ENCODE measurements at places on chromosomes 12 and 14.

GRCh38 chr14:37637341-37637740, 41.9 kb downstream of the TTC6 start:
- no peak for DNase-seq

DNA sequence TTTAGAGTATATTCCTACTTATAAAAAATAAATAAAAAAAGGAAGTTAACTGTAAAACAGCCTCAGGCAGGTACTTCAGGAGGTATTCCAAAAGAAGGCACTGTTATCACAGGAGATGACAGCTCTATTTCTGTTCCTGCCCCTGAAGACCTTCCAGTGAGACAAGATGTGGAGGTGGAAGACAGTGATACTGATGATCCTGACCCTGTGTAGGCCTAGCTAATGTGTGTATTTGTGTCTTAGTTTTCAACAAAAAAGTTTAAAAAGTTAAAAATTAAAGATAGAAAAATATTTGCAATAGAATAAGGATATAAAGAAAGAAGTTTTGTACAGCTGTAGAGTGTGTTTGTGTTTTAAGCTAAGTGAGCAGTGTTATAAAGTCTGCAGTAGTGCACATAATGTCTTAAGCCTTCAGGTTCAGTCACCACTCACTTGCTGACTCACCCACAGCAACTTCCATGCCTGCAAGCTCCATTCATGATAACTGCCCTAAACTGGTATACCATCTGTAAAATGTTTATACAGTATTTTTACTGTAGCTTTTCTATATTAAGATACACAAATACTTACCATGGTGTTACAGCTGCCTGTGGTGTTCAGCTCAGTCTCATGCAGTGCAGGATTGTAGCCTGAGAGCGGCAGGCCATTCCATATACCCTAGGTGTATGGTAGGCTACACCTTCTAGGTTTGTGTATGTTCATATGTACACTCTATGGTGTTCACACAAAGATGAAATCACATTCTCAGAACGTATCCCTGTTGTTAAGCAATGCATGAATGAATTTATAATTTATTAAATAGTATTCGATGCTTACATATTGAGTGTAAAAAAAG, 121.1 kb downstream of the ANO6 start:
- no peak for DNase-seq

DNA sequence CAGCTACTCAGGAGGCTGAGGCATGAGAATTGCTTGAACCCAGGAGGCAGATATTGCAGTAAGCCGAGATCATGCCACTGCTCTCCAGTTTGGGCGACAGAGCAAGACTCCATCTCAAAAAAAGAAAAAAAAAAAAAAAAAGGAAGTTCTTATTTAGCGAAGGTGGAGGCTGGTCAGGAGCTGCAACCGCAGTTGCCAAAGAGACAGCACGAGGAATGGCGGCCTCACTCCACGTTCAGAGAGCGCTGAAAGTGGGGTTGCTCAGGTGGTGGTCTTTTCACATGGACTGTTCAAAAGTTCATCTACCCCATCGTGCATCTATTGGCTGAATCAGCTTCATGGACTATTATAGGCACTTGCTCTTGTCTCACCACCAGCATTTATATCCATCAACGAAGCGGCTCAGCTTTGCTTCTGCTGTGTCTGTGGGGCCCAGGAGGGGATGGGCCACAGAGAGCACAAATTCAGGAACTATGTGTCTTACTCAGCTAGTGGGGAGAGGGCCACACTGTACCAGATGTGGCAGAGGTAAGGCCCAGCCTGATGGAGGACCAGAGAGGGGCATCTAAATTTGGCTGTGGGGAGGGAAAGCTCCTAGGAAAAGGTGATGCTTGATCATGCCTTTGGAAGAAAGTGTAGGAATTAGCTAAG, 27.3 kb downstream of the SLC25A47 start:
- DNase-seq = no peak

DNA sequence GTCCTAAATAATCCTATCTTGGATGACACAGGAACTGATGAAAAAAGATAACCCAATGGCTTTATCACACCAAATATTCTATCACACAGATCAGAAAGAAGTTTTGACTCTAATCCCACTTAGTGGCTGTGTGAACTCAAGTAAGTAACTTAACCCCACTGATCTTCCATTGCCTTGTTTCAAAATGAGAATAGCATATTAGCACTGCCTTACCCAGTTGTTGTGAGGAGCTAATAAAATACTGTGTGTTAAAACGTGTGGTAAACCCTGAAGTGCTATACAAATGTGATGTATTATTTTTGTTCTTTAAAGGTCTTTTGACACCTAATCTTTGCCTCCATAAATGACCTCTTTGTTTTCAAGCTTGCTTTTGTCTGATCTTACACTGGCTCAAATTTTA, 60.9 kb upstream of the ARID2 start:
- DNase-seq = no peak

DNA sequence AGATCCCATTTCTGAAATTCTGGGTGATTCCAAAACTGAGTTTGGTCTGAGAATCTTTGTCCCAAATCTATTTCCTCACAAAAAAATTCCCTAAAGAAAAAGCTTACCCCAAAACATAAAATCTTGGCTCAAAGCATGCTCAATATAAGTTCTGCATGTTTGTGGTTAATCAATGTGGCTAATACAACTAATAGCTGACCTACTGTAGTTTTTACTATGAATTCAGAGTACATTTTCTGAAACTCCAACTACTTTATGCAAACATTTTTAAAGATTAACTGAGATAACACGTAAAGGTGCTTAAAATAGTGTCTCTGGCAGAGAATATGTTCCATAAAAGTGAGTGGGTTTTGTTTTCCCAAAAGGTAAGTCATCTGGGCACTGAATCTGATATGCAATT, 133.1 kb downstream of the MED13L start:
- DNase-seq = no peak

- DNase-seq = no peak
Observed at GRCh38 chr12:58269476-58269875, 328.1 kb downstream of the ATP23 start.

DNA sequence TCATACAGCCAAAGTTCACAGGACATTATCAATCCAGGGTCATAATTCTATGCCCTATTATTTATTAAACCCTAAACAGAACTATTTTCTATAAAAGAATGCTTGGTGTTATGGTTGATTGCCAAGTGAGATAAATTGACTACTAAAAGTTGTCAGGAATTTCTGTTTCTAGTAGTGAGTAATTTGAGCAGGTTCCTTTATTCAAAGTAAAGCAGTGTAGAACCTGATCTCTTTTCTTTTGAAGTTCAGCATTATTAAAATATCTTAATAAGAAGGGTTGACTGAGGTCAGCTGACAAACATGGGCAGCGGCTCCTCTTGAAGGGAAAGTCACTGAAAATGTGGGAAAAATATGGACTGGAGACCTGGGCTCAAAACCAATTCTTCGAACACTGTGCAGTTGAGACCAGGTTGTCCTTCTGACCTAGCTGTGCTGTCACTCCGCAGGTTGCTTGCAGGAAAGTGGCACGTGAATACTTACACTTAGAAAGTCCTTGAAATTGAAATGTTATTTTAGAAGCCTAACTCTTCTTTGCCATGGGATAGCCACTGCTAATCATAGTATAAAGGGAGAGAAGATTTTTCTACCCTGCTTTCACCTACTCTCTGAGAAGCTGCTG, 141.0 kb downstream of the RASSF9 start:
- no peak for DNase-seq

Data from CD4-positive, alpha-beta T cell treated with Interleukin-15 for 1 hour (primary cell).